Stimulated activated CD8-positive, alpha-beta memory T cell treated with anti-CD3 and anti-CD28 coated beads, Interleukin-4, amount 100 ng/mL, for 24 hours (primary cell): ENCODE measurements at places on chromosomes 11 and 22.

DNA sequence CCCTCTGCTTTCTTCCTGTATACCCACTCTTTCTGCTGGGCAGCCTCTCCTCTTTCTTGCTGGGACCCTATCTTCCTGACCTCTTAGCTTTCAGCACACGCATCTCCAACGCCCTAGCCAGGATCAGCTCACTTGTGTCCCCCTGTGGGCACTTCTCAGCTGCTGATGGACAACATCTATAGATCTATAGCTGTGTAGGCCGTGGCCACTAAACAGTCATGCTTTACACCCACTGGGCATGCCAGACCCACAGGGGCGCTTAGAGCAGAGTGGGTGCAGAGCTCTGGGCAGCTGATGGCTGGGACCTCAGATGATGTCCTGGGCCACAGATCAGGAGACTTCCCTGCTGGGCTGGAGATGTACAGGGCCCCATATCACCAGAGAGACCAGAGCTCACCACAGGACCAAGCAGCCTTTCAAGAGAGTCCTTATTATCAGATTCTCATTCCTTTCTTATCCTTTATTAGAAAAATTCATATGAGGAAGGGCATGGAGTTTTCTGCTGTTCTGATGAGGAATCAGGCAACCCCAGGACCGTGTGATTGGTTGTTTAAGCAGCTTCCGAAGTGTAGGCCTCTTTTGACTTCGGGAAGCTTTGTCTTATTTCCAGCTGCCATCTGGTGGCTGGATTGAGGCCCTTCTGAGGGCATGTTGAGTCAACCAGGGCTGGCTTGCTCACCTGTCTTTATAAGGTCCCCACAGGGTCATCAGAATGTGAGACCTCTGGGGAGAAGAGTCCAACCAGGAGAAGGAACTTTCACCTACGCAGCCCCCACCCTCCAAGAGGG is 60.5 kb downstream of the OSBP2 start:
- DNase-seq: peak; percentile 12

DNA sequence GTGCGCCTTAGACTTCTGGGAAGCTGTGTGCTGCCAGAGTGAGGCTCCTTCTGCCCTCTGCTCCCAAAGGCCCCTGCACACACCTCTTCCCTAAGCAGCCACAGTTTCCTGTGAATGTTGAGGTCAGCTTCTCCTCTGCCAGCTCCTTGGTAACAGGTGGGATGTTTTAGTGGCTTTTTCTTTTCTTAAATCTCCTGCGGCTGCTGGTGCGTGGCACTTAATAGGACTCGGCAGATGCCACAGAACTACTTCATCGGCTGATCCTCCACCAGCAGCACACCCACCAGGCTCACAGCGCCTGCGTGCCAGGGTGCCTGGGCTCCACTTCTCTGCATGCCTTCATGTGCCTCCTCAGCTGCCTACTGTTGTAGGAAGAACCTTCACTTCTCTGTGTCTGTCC is 87.8 kb downstream of the RCN1 start:
- no peak for DNase-seq

DNA sequence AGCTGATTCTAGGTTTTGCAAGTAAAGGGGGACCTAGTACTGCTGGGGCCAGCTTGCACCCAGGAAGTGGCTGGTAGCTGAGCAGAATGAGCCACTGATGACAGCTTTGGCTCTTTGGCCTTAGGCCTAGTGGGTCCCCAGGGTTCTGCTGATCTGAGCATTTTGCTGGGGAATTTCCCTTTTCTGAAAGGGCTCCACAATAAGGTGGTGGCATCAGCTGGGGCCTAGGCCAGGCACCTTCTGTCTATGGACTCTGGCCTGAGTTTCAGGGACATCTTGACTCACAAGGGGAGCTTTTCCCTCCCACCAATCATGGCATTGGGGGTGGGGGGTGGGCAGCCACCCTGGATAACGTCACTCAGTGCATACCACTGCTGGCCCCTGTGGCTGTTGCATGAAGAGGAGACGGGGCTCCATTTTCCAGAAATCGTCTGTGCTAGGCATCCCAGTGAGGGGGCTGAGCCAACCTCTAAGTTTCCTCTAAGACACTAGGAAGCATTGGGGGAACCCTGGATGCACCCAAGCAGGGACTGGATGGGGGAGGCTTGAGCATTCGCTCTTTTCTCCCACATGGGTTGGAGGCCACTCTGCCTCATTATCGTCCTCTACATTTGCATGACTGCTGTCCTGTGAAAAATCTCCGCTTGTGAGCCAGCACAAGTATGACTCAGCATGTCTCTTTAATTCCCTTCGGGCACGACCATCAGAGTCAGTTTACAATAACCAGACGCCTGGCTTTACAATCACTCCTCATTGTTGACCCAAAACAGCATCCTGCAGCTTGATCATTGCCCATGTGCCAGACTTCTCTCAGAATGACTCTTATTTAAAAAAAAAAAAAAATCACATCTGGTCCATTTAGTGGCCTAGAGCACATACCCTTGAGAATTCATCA is 145.0 kb upstream of the THY1 start:
- DNase-seq: no peak

DNA sequence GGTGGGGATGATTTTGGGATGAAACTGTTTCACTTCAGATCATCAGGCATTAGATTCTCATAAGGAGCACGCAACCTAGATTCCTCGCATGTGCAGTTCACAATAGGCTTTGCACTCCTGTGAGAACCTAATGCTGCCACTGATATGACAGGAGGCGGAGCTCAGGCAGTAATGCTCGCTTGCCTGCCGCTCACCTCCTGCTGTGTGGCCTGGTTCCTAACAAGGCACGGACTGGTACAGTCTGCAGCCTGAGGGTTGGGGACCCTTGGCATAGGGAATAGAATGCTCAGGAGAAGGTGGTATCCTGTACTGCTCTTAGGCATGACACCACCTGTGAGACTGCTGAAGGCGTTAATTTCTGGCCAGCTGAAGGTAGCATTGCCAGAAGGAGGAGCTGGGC is 47.0 kb downstream of the STIM1 start:
- DNase-seq: no peak

- no peak for DNase-seq
These were observed 55.9 kb upstream of the NUP160 start for GRCh38 chr11:47904048-47904447.

- no peak for DNase-seq
These were observed 72.7 kb upstream of the CRTAM start for GRCh38 chr11:122765487-122766131.
